ENCODE measurements at places on chromosomes 13 and 19.

- no peak for DNase-seq
Measured at GRCh38 chr13:49466292-49466838, 22.3 kb downstream of the SETDB2 start.

- DNase-seq = no peak
Measured at GRCh38 chr13:50682002-50682401, 161.5 kb downstream of the DLEU7 start.

- no peak for DNase-seq
Measured at GRCh38 chr19:42143341-42144234, 11.3 kb upstream of the POU2F2 start.

GRCh38 chr13:50290186-50290585 is 274.9 kb downstream of the KCNRG start:
- DNase-seq = no peak

DNA sequence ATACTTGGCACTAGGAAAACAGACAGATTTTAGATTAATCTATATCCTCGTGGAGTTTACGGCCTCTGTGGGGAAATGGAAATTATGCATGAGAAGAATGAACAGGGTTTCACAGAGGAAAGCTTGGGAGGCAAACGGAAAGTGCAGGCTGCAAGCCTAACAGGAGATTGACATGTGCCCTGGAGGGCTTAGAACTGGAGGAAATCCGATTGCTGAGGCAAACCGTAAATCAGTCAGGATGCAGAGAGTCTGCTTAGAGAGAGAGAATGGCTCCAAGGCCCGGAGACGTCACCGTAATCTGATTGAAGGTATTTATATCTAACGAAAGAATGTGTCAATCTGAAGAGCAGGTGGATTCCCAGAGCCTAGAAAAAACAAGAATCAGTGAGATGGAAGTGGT is 143.2 kb downstream of the KATNAL1 start:
- no peak for DNase-seq

- no peak for DNase-seq
Measured at GRCh38 chr19:3673506-3674439, 26.5 kb downstream of the PIP5K1C start.

DNA sequence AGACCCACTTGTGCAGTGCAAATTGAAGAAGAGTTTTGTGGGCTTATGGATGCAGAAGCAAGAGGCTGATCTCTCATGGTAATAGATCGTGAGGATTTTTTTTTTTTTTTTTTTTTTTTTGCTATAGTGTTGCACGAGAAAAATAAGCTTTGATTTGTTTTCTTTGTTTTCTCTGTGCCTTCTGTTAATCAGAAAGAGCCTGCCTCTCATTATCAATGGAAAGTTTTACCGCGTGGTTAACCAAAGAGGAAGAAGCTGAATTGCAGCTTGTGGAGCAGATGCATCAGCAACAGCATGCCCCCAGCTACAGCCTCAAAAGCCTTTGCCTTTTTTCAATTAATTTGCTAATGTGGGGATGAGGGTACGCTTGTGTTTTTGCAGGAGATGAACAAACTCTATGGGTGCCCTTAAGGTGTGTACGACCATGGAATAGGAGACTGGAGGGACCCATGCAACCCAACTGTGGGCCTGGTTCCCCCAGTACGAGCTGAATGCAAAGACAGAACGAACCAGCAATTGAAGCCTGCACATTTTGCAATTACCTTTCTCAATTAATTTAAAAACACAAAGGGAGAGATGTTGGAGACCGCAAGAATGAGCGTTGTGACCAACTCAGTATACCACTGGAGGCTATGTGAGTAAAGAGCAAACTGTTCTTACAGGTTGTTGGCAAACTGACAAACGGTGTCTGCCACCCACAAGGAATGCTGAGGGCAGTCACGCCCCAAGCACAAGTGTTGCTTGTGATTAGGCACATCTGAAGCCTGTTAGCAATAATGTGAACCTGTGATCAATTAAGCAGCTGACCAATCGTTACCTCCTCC is 58.6 kb upstream of the SPRY2 start:
- no peak for DNase-seq

- DNase-seq = peak; percentile 53
Measured at GRCh38 chr19:7294558-7295212, 471 bp upstream of the INSR start.

- DNase-seq = no peak
Measured at GRCh38 chr13:97901716-97902115, 51.8 kb upstream of the IPO5 start.

DNA sequence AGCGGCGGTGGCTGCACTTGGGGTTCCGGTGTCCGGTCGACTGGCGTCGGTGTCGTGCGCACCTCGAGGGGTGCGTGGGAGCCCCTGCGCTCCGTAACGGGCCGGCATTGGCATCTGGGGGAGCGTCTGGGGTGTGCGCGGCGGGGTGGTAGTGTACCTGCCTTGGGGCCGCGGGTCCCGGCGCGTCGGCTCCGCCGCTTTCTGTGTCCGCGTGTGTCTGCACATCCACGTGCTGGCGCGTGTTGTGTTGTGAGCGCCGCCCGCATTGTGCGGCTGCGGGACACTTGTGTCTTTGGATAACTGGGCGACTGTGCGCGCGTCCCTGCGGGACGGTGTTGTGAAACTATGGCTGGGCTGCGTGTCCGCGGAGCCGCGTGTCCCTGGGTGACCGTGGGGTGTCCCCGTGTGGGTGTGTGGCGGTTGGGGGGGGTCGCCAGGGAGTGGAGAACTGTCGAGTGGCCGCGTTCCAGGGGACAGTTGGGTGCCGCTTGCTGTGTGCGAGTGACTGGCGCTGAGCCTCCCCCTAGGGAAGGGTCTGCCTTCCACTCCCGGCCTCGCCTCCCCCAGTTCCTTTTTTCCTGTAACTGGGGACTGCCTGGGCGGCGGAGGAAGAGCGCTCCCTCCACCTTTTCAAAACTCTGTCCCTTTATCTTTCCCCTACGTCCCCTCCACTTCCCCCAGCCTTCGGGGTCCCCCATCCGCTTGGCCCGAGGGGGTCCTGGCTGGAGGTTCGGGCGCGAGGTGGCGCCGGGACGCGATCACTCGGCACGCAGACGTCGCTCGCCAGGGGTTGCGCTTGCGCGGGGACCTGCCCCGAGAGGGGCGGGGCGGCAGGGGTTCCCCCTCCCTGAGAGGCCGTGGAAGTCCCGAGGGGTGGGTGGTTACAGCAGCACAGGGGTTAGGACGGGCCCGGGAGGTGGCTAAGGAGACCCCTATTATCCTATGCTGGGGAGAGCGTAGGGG is 5.7 kb upstream of the NFIC start:
- peak; percentile 82 for DNase-seq

DNA sequence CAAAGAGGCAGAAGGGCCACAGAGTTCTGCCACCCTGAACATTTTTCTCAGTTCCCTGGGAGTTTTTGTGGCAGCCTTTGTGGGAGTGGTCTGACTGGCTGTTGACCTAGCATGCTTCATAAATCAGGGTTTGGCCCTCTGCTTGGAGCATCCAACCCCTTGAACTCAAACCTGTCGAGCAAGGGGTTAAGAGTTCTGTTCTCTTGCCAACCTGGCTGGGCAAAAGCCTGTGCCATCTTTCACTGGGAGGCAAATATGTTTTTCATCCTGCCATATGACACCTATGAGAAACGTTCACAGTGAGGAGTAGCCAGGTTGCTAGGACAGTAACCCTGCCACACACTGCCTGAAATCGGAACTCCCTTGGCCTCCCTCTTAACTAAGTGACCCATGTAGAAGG is 7.7 kb upstream of the TEX26 start:
- no peak for DNase-seq

- DNase-seq = no peak
Measured at GRCh38 chr19:48768994-48769713, 13.8 kb downstream of the FGF21 start.

- no peak for DNase-seq
Measured at GRCh38 chr13:102138635-102139190, 263.1 kb downstream of the FGF14 start.

Measured in activated CD4-positive, alpha-beta T cell treated with anti-CD3 and anti-CD28 coated beads, Interleukin-2, amount 50 U/mL, for 48 hours (primary cell).